Foreskin melanocyte (primary cell): ENCODE measurements at places on chromosomes 12 and 14.

DNA sequence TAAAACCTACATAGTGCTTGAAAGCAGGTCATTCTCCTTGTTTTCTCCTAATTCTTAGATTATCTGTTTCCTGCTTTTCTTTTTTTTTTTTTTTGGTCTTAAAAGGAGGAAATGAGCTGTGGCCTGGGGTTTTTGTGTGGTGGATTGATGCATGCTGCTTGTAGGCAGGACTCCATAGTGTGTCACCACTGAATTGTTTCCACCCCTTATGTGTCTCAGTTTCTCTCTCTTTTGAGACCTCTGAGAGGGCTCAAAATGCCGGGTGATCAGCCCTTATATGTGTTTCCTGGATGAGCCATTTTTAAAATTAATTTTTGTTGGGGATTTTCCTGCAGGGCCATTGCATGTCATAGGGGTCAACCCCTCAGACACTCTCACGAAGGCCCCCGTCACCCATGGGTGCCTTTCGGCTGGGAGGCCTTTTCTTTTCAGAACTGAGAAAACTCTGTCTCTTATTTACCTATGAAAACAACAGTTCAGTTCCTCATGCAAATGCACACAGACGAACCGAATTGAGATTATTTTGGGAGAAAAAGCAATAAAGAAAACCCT, 32.0 kb upstream of the LRRK2 start:
- DNase-seq, result no peak

DNA sequence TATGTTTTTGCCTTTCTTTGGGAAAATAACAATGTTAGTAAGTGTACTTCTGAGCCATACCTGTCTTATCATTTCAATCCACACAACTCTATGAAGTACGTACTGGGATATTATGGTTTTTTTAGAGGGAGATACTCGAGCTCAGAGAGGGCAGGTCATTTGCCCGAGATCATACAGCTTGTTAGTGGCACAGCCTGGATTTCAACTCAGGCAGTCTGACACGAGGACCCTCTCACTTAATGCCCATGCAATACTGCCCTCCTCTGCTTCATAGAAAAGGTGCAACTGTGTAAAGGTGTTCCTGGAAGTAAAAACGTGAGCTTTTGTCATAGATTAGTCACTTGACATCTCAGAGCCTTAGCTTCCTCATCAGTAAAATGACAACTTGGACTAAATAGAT, 128.0 kb downstream of the NDUFA12 start:
- DNase-seq, result no peak

DNA sequence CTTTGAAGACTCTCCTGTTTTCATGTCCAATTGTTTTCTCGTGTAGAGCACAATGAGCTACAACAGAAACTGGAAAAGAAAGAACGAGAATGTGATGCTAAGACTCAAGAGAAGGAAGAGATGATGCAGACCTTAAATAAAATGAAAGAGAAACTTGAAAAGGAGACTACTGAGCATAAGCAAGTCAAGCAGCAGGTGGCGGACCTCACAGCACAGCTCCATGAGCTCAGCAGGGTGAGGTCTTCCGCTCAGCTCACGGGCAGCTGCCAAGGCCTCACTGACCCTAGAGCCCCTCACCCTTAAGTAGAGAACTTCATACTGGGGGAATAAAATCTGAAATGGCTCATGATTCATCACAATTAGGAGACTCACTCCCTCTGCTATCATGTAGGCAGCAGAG, 134.7 kb downstream of the GPR135 start:
- no peak for DNase-seq

DNA sequence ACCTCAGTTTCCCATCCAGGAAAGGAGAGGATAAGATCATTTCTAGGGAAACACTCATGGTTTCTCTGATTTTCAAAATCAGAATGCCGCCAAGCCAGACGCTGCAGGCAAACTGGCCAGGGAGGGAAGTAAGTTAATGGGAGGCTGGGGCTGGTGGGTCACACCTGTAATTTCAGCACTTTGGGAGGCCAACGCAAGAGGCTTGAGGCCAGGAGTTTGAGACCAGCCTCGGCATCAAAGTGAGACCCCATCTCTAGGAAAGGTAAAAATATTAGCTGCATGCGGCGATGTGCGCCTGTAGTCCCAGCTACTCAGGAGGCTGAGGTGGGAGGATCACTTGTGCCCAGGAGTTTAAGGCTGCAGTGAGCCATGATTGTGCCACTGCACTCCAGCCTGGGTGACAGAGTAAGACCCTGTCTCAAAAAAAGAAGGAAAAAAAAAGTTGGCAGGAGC, 587 bp downstream of the SELPLG start:
- no peak for DNase-seq

- no peak for DNase-seq
Measured at GRCh38 chr14:70266157-70266556, 77.4 kb upstream of the SLC8A3 start.

GRCh38 chr14:55052269-55052930, 953 bp downstream of the MAPK1IP1L start:
- no peak for DNase-seq

DNA sequence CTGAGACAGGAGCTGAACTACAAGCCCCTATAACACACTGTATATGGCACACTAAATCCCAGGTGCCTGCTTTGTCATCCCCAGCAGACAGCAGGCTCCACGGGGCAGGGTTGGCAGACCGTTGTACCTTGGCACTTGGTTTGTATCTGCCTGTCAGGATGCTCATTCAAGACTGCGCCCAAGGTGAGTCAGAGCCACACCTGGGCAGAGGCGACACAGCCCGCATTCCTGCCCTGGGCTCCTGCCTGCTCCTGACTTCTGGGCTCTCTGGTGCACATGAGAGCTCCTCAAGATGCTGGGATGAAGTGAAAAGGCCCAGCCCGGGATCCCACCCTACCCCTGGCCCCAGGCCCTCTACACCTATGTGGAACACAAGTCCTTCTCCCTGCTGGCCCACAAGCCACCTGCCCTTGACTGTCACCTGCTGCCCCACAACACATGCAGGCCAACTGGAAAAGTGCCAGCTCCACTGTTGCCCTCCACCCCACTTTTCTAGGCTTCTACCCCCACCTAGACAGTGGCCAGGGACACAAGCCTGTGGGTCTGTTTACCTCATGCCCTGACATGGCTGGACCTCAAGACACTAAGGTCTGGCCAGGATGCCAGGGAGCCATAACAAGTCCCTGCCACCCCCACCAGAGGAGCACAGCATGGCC, 30.8 kb upstream of the PNMA1 start:
- DNase-seq, result no peak

GRCh38 chr14:51328772-51329353, 88.8 kb downstream of the TMX1 start:
- DNase-seq, result no peak

DNA sequence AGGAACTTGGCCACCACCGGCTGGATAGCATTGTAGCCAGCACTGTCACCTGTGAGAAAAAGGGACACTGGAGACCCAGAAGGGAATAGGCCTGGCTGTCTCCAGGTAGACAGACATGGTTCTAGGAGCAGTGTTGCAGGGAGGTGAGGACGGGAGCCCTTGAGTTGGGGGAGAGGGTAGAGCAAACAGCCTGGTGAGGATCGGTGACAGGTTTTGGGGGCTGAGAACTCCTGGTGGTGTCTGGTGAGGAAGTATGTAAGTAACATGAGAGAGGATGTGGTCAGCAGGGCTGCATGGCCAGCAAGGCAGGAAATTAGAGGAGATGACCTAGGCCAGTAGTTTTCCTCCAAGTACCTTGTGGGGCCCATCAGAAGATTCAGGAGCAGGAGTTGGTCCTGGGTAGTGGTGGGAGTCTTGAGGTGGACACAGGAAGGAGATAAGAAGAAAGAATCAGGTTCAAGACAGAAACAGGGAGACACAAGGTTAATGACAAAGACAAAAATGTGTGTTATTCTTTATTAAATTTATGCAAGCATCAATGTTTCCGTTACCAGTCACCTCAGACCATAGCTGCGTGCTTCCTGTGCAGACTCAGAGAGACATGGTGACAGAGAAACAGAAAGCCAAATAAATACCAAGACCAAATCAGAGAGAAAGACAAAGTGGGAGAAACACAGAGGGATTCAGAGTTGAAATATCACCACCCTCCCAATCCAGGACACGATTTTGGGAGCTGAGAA, at the start of gene ARHGAP9:
ARHGAP9 (minus strand) TSS at position 491 of the 740 bp plus-strand sequence; CDS start at position 31, 460 bp downstream.
- no peak for DNase-seq

- DNase-seq, result no peak
Measured at GRCh38 chr14:34770901-34771300, 56.5 kb upstream of the CFL2 start.

- no peak for DNase-seq
Measured at GRCh38 chr14:103501041-103501870, 21.4 kb downstream of the CKB start.

DNA sequence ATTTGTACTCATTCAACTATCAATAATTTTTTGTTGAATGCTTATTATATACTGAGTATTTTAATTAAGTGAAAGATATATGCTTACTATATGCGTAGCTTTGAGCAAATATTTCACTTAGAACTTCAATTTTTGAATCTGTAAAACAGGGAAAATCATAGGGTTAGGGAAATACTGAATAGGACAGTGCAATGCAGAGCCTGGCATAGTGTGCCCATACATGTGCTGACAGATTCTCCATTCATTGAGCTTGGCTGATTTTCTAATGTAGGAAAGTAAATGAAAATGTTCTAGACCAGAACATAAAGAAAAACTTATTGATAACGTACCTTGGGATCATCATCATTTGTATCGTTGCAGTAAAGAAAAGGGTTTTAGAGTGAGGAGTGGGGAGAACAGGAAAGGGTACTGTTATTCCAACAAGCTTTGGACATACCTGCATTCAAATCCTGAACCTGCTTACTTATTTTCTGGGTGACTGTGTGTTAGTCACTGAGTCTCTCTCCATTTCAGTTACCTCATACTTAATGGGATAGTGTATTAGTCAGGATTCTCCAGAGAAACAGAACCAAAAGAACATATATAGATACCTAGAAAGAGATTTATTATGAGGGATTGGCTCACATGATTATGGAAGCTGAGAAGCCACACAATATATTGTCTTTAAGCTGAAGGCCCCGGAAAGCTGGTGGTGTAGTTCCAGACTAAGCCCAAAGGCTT, 436.4 kb downstream of the ADAMTS20 start:
- no peak for DNase-seq

DNA sequence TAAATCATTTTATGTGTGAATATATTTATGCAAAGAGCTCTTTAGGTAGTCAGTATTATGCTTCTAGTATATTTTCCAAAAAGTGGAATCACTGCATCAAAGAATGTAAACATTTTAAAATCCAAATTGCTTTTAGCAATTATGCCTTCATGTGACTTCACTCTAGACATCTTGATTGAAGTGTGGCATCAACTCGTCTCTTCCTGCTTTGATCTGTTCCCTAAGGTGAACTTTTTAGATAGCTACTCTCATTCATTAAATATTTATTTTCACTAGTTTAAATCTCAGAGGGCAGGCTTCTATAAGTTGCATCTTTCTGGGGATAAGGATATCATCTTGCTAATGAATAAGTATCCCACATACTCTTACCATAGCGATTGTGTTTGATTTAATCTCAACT, 39.2 kb downstream of the DHRS2 start:
- DNase-seq, result no peak
